Smooth muscle cell of the brain vasculature (primary cell): ENCODE measurements at places on chromosomes 13 and 19.
A peak's percentile ranks its signal among the peaks of the same experiment; 100 is the strongest.

GRCh38 chr19:35120898-35121297, 5.3 kb downstream of the FXYD3 start:
- no peak for DNase-seq

DNA sequence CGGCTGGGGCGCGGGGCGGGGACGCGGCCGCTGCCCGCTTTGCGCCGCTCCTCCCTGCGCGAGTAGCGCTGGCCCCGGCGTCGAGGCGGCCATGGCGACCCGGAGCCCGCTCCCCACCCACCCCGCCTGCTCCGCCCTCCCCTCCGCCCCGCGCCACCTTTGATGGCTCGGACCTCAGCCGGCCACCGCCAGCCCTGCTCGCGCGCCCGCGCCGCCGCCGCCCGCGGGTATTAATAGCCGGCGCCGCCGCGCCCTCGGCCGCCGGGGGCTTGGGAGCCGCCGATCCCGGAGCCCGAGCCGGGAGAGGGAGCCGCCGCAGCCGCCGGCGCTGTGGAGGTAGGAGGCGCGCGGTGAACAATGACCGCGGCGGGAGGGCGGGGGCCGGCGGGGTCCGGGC, 261 bp downstream of the FARP1 start:
- DNase-seq, result no peak

- DNase-seq, result no peak
Measured at GRCh38 chr19:40445780-40446262, 1.7 kb upstream of the SERTAD3 start.

- no peak for DNase-seq
Measured at GRCh38 chr13:88585861-88586260, 914.7 kb downstream of the SLITRK5 start.

DNA sequence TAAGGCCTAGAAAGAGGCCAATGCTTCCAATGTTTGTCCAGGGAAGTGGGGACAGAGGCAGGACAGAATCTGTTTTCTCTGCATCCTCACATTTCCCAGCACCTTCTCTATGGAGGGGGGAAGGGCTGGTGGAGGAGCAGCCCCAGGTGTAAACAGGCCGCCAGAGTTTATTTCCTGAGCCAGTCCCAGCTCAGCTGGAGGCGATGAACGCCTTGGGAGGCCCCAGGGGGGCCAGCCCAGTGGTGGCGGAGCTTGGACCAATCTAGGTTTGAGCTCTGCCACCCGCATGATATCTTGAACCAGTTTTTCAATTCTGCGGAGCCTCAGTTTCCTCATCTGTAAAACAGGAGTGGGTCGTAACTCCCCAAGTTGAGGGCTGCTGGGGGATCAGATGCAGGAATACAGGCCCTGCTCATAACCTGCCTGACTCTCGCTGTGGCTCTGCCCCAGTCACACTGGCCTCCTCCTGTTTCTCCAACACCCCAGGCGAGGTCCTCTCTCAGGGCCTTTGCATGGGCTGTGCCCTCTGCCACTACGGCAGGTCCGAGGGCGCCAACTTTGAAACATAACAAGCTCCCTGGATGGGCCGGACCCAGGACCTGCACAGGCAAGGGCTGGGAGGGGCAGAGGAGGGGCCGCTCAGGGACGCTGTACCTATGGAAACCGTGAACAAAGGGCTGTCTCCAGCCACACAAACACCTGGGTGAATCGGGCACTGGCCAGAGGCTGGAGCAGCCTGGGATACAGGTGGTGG, 1.1 kb downstream of the TNFAIP8L1 start:
- no peak for DNase-seq

DNA sequence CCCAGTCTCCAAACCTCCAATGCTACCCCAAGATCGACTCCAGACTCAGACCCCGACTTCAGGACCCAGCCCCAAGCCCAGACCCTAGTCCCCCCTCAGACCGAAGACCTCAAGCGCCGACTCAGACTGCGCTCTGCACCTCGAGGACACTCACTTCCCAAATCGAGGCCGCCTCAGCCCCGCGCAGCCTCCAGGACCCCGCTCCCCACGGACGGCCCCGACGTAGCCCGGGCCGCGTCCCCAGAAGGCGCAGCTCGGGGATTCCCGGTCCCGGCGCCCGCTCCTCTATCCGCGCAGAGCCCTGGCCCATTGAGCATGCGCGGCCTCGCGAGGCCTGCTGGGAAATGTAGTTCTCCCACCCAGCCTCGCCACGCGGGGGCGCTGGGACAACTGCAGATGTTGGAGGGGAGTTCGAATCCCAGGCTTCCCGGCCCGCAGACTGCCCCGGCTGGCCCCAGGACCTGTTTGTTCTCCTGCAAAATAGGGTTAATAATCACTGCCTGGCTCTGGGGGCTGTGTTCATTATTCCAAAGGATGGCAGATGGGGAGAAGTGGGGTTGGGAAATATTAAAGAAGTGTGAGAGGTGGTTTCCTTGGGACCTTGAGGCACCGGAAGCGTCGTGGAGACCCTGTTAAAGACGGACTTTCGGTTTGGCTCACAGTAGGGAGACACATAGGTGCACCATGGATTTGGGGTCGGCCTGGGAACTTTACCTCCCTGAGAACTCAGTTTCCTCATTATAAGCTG, at the start of gene APBA3:
APBA3 (minus strand) TSS at position 311 of the 748 bp plus-strand sequence. CDS start 1,428 bp downstream, outside the sequence.
- DNase-seq, result peak; percentile 69

- no peak for DNase-seq
Measured at GRCh38 chr19:3293560-3293959, 69.1 kb downstream of the CELF5 start.

DNA sequence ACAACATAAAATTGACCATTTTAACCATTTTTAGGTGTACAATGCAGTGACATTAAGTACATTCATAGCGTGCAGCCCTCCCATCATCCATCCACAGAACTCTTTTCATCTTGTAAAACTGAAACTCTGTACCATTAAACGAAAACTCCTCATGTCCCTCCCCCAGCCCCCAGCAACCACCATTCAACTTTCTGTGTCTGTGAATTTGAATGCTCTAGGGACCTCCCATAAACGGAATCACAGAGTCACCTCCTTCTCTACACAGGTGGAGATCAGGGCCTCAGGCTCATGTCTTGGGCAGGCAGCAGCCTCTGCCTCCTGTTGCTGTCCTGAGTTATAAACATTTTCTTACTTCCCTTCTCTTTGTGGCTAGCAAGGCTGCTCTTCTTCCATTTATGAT, 7.3 kb upstream of the CCNE1 start:
- no peak for DNase-seq

- no peak for DNase-seq
Measured at GRCh38 chr13:95703576-95703975, 26.6 kb downstream of the DNAJC3 start.

- no peak for DNase-seq
Measured at GRCh38 chr19:8355631-8356402, 8.1 kb upstream of the ANGPTL4 start.

- no peak for DNase-seq
Measured at GRCh38 chr13:105538346-105538745, 997.1 kb downstream of the EFNB2 start.

DNA sequence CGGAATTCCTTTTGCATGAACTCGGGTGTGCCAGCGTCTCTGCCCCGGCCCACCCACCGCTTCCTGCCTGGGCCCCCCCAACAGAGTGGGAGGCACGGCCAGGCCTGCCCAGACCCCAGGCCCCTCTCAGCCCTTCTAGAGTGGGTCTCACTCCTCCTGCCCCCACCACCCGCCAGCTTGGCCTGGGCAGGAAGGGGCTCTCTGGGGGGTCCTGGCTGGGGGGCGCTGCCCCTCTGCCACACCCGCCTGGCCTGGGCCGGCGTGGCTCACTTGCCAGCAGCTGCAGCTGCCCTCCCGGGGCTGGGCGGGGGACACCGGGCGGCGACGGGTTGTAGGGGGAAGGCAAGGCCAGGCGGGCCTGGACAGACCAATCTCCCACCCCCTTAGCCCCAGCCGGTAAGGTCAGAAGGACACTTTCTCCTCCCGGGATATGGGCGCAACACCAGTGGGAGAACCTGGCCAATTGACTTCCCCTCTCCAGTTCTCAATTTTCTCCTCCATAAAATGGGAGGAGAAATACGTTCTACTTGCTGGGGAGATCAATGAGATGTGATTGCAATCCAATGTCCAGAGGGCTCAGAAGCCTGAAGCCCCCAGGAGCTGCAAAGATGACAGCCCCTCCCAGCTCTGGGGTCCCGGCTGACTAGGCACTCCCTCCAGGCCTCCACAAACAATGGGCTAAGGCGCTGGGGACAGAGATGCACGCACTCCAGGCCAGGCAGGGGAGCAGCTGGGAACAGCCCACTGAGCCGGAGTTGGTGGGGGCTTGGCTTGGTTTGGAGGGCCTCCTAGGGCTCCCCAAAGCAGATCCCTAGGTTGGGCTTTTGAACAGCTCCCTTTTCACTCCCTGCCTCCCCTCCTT, 2.4 kb downstream of the CRLF1 start:
- DNase-seq, result no peak

DNA sequence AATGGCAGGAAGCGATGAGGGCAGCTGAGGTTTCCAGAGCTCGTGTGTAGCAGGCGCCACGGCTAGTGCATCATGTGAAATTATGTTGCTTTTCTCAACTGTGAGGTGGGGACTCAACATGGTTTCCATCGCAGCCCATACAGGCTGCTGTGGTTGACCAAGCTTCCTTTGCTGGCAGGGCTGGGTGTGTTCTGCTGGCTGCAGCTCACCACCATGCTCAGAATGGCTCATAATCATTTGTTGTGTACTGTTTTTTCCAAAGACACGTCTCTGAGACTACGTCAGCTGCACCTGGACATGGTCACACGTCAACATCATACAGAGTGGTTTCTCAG, 16.1 kb upstream of the RASA3 start:
- DNase-seq, result no peak

DNA sequence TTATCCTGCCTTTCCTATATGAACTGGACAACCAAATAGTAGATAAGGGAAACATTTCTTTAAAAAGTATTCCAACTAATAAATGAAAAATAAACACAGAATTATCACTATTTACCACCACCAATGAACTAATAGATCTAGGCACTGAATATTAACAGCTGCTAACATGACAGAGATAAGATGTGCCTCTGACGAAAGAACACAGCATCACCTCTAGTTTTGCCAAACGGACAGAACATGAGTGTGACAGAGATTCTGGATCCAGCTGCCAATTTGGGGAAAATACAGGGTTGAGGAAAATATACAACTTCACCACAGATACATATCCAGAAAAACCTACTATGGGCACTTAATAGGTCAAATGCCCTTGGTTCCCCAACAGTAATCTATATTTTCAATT, 18.0 kb downstream of the VPS36 start:
- DNase-seq, result no peak

- DNase-seq, result no peak
Measured at GRCh38 chr19:16841391-16841926, 12.3 kb downstream of the SIN3B start.

- no peak for DNase-seq
Measured at GRCh38 chr13:35781036-35782000, 304.8 kb upstream of the MAB21L1 start.

- no peak for DNase-seq
Measured at GRCh38 chr13:74647991-74648390, 513.8 kb upstream of the KLF12 start.

DNA sequence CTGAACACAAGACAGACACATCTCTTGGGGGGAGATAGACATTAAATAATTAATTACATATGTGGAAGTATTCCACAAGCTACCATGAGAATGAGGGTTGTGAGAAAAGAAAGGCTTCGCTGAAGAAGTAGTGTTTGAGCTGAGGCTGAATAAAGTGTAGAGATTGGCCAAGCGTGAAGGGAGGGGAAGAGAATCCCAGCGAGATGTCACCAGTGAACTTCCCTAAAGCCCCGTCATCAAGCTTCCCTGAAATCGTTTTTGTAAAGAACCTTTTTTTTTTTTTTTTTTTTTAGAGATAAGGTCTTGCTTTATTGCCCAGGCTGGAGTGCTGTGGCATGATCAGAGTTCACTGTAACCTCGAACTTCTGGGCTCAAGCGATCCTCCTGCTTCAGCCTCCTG, 235.2 kb downstream of the KCNRG start:
- DNase-seq, result no peak

DNA sequence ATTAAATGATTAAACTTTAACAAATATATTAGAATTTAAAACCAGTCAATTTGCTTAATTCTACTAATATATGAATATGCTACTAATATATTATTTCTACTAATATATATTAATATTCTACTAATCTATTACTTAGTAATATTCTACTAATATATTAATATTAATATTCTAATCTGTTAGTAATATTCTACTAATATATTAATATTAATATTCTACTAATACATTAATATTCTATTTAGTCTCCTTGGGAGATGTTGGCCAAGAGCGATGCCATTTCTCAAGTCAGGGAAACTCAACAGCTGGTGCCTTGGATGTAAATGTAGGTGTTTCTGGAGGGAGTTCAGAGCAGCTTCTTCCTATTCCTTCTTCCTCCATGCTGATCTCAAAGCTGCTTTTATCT, 259.2 kb upstream of the TMTC4 start:
- DNase-seq, result no peak

DNA sequence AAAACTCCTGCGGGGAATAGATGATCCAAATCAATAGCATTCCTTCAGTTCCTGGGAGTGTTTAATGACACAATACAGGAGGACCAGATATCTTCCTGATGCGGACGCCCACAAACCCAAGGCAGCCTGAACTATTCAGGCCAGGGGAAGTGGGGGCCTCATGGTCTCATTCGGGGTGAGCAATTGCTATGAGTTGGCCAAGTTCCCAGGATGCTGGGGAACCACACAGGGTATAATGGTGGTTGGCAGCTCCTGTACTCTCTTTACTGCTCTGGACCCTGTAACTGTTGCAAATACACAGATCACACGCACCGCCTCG, 401.2 kb downstream of the IRS2 start:
- no peak for DNase-seq

DNA sequence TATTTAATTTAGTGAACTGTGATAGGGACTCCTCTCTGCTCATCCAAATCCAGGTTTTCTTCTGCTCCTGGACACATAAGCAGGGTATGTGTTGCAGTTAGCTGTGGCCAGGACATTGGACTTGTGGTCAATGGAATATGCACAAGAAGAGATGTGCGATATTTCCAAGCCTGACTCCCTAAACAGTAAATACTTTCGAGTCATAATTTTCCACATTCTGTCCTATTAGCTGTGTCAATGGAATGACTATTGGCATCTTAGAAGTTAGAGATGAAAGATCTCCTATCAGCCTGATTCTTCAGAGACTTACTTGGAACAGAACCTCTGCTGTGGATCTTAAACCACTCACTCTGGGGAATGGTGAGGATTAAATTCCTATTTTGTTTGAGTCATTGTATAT, 771.0 kb downstream of the EFNB2 start:
- no peak for DNase-seq

- DNase-seq, result no peak
Measured at GRCh38 chr19:18202778-18203407, 949 bp downstream of the RAB3A start.

GRCh38 chr13:110005563-110005962, 219.2 kb upstream of the IRS2 start:
- no peak for DNase-seq

DNA sequence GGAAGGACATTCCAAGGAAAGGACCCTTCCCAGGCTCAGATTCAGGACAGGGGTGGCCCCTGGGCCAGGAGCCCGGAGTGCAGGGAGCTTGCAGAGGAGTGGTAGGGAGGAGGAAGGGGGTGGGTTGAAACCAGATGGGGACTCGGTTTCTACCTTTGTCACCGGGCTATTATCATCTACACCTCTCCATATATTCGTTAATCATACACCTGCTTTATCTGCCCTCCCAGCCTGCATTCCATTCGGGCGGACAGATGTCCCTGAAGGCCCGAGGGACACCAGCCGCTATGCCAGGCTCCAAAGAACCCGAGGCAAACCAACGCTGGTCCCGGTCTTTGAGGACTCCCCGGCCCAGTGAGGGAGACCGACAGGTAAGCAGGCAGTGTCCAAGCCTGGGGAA, 15.5 kb upstream of the MYH14 start:
- no peak for DNase-seq

GRCh38 chr19:33392341-33393285, 19.1 kb downstream of the CEBPG start:
- no peak for DNase-seq
